NCI-H1417 treated with DMSO at 0.1 percent for 48 hours (cell line): ENCODE measurements at places on chromosomes 5 and 9.

DNA sequence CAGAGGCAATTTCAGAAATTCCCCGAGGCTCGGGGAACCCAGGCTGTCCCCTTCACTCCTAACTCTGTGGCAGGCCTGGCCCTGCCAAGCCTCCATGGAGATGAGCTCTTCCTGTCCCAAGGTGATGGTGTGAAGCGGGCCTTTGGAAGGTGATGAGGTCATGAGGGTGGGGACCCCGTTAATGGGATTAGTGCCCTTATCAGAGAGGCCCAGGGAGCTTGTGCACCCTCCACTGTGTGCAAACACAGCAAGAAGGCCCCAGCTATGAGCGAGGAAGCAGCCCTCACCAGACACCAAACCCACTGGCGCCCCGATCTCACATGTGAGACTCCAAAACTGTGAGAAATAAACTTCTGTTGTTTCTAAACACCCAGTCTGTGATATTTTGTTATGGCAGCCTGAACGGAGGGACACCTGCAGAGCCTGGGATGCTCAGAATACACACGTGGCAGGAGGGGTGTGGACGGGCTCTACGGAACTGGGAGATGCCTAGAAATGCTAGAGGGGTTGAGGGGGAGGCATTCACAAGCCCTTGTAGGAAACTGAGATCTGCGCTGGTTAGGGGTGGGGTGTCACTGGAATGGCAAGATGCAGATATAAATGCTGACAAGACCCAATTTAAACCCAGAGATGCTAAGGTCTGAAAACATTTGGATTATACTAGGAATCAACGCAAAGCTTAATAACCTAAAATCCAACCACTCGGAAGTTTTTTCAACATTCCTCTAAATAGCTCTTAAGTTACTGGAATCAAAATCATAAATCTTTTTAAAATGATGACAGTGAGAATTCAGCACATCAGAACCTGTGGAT is 46.9 kb downstream of the ADAMTS2 start:
- no peak for DNase-seq

- no peak for DNase-seq
These were observed 142.3 kb downstream of the MEF2C start for GRCh38 chr5:88740604-88741185.

- DNase-seq = no peak
These were observed 92.9 kb upstream of the IER5L start for GRCh38 chr9:129270903-129271431.

DNA sequence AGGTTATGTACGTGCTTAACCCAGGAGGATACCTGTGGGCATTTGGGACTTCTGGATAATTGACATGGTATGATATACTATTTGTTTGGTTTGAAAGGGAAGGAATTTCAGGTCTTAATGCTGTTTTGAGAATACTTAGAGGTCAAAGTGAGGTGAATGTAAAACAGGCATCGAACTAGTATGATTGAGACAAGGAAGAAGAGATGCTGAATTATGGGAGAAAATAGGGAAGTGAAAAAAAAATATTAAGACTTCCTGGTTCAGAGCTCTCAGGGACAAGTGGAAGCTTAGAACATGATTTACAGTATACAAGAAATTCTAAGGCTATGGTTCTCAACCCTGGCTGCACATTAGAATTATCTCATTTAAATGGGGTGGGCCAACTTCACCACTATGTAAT is 115.3 kb downstream of the CD180 start:
- DNase-seq = no peak

GRCh38 chr5:142601432-142601831 is 84.5 kb downstream of the FGF1 start:
- DNase-seq = no peak

GRCh38 chr9:92029553-92029952 is 79.5 kb upstream of the ROR2 start:
- DNase-seq = no peak

GRCh38 chr5:56316299-56316994 is 83.3 kb upstream of the ANKRD55 start:
- no peak for DNase-seq

DNA sequence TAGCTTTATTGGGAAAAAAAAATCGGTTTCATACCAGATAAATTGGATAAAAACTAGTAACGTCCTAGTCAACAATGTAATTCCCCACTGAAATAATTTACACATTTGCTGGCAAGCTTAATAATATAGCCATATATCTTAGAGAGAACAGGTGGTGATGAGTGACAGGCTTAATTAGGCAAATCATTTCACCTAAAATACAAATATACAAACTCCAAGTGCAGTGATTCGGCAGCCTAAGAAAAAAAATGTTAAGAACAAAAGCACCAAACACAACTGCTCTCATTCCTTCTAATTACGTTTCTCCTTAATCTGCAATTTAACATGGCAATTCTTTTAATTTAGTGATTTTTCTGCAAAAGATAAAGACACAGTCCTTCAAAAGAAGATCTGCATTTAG is 56.0 kb upstream of the SLC25A51 start:
- DNase-seq = no peak

DNA sequence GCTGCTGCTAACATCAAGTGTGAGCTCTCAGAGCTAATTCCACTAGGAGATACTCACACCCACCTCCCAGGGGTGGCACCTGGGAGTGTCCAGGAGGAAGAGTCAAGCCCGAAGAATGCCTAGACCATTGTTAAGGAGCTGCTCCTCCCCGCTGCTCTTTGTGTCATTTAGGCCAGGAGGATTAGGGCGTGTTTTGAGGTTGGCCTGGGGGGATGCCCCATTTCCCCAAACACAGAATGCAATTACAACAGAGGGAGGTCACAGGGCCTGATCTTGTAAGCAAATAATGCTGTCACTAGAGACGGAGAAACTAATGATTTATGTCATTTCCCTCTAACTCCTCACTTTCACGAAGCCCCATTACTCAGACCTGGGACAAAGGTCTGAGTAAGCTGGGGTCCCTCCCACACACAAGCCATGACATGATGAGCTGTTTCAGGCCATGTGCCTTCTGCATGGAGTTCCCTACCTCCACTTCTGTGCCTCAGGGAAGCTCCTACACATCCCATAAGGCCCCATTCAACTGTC is 312.5 kb downstream of the ACTL7B start:
- DNase-seq = no peak

DNA sequence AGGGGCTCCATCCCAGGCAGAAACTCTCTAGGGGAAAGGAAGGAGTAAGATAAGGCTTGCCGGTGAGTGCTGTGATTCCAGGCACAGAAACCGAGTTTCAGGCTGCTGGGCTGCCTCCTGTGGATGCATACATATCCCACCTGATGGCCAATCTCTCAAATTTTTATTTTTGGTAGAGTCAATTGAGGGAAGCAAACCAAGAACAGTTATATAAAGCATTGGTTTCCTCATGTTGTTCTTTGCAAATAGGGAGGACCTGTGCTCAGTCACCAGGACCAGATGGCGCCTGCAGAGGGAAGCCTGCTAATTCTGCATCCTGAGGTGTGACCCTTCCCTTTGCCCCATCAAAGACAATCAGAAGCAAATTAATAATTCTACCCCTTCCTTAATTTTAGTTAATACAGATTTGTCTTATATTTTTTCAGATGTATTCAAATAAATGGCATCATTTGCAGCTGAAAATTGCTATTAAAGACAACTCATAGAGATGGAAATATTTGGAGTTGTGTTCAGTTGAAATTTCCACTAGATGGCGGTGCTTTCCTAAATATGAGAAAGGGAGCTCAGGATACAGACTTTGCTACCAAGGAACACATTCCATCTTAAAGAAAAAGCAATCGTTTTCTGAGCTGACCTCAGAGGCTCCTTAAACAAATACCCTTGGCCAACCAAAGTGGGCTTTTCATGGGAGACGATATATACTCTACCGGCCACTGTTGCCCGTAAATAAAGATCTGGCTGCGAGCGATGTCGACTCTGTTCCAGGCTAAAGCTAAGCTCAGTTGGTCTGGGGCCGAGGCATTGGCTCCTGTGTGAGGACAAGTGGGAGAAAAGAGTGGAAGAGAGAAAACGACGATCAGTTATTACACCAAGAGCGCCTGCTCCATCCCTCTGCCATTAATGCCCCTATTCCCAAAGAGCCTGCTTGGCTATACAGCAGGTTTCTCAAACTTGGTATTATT is 225.7 kb upstream of the KLF9 start:
- no peak for DNase-seq

DNA sequence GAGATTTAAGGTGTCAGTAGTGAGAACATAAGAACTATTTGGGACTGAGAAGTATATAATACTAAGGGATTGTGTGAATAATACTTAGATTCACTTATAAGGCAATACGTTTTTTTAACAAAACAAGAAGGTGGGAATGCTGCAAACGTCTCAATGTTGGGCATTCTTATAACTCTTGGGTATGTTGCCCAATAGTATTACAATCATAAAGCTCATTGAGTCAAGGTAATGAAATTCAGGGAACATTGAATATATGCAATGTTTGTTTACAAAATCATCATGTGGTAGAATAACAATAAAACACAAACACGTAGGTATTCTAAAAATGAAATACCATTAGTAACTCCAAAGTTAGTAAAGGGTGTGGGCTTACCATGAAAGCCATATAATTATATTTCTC is 400.7 kb downstream of the KIAA0825 start:
- no peak for DNase-seq

GRCh38 chr5:78204241-78204640 is 90.3 kb downstream of the AP3B1 start:
- no peak for DNase-seq

DNA sequence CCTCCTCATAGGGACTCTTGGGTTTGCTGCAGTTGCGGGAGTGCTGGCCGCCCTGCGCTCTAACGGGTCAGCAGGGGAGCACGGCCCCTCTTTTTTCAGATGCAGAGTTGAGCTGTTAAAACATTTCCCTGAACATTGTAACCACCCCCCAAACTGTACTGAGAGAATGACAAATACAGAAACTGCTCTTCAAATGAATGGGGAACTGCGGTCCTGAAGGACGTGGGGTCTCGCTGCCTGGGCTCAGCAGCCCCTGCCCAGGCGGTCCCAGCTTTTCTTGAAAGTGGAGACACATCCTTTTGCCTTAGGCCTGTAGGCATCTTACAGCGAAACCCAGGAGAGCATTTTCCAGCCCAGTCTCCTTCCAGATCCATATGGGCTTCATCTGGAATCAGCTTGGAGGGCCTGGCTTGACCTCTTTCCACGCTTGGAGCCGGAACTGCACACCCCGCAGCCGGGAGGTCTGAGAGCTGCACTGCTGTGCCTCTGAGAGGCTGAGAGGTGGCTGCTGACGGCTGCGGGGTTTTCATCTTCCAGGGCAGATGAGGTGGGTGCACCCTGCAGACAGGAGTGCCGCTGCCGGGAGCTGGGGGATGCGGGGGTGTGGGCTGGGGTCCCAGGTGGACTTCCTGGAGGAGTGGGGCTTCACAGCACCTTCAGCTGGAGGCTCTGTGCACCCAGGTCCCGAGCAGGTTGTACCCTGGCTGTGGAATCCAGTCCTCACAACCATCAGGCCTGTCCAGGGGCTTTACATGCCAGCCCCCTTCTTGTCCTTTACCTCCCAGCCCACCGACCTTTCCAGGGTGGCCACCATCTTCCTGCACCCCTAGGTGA is 1.2 kb upstream of the AGPAT2 start:
- no peak for DNase-seq

- no peak for DNase-seq
These were observed 969 bp downstream of the CLK4 start for GRCh38 chr5:178625679-178626483.

- no peak for DNase-seq
These were observed 1.7 kb downstream of the PALM2AKAP2 start for GRCh38 chr9:109781541-109782197.
